Stimulated activated CD8-positive, alpha-beta memory T cell treated with anti-CD3 and anti-CD28 coated beads, Interleukin-7, amount 100 ng/mL, for 24 hours (primary cell): ENCODE measurements at places on chromosomes 12 and 14.

DNA sequence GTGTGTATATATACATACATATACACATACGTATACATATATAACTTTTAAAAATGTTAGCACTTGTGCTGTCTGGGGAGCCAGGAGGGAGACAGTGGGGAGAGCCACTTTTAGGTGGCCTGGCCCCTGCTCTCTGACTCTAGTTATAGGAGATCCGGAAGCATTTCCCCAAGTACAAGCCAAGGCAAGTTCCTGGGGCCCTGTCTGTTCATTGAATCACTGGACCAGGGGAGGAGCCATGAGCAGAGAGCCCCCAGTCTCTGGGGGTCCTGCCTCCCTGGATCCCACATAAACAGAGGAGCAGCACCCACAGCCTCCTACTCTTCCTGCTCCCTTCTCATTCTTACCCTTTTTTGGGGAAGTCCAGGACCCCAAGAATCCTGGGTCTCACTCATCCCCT, 45.4 kb upstream of the TMED10 start:
- no peak for DNase-seq

DNA sequence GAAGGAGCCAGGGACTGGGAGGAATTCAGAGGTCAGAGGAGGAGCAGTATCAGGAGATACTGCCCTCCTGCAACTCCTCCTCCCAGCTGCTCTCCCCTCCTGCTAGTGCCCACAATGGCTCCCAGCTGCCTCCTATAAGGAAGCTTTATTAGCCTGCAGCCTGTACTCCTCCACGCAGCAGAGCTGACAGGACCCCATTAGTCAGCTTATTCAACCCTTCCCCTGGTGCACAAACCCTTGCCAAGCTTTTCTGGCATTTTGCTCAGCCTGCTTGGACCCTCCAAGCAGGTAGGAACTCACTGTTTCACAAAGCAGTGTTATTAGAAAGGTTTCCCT, 6.9 kb upstream of the AQP2 start:
- no peak for DNase-seq

DNA sequence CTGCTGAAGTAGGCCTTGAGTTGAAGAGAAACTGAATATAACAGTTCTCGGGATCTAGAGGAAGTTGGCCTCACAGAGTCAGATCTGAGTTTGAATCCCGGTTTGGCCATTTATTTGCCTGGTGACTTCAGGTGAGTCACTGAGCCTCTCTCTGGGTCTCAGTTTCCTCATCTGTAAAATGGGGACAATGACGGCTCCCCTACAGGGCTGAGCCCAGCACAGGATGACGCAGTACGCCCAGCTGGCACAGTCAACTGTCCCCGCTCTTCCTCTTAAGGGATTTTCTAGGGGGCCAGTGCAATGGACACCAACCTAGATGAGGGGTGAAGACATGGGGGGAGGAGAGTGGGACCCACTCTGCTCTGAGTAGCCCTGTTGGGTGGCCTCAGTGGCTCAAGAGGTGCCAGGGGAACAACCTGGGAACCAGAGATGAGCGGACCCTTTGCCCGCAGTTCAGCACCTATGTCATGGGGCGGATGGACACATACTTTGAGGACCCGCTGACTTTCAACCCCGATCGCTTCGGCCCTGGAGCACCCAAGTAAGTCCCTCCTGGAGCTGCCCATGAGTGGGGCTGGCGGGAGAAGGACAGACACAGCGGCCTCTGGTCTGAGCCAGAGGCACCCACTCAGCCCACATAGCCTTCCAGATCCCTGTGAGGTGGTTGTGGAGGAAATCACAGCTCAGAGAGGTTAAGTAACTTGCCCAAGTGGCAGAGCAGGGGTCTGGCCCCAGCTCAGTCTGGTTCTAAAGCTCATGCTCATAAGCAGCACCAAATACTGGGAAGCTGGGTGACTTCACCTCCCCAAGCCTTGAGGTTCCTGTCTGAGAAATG, 41.1 kb downstream of the CYP46A1 start:
- DNase-seq: no peak

DNA sequence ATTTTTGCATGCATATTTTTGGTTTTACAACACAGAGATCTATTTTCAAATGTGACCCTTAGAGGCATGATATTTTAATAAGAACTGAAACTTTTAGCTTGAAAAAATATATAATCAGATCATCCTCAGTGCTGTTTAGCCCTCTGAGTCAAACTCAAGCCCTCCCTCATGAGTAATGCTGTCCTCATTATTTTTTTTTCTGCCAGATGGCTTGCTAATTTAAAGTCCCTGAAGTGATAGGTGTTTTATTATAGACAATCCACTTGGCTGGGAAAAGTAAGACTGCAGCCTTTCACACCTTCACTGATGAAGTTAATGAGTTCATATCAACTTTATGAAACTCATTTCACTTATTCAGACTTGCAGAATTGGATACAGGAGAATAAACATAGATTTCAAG, 227.7 kb downstream of the SLC16A7 start:
- no peak for DNase-seq

DNA sequence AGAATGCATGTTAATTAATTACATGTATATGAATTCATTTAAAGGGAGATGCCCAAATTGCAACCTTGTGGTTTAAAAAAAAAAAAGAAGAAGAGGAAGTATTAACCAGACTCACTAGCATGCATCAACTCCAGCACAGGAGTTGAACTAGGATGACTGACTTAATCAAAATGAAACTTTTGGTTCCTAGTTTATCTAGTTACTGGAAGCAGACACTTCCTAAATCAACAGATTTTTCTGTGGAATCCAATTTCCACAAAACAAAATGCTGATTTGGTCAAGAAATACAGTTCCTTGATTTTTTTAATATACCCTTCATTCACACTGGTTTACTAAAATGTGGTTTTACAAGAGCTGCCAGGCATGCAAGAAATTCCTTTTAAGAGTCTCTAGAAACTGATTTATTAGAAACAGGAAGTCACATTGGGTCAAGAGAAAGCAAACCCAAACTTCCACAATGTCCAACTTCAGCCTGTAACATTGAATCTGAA, 41.6 kb downstream of the ITPR2 start:
- no peak for DNase-seq

DNA sequence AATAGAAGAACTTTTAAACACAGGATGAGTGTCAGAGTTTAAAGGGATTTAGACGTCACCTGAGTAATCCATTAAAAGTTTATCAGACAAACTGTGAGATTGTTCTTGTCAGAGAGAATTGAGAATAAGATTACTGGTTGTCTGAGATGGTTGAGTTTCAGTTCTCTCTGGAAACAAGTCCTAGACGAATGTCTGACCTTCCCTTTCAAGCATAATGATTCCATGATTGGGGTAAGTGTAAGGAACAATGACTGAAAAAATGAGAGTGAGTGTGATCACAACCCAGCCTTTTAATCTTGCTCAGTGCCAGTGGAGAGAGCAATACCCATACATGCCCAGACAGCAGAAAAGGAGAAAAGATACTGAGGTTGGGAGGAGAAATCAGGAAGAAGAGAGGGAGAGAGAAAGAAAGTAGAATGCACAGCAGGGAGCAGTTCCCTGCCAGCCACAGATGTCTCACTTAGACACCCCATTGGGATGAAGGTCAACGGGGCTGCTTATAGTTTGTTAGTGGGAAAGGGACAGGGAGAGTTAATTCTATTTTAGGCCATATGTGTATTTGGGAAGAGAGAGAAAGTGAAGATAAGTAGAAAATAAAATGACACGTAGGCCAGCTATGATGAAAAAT, 4.3 kb downstream of the GRIP1 start:
- no peak for DNase-seq

DNA sequence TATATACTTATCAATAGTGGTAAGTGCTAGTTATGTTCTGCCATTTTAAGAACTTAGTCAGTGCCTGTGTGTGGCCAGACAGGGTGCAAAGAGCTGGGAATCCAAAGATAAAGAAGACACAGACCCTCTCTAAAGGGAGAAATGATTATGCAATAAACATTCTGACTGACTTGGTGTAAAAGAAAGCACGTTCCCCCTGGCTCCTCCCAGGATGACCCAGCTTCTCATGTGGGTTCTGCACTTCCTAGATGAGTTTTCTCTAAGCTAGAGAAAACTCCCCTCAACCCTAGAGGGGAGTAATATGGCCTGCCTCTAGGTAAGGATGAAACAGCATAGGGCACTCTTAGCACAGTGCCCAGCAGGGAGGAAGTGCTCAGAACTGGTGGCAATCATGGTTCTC, 231.2 kb downstream of the VRK1 start:
- no peak for DNase-seq

GRCh38 chr14:97077253-97077653, 280.1 kb downstream of the VRK1 start:
- DNase-seq: no peak

- no peak for DNase-seq
Observed at GRCh38 chr14:51711505-51711904, 59.8 kb downstream of the FRMD6 start.

DNA sequence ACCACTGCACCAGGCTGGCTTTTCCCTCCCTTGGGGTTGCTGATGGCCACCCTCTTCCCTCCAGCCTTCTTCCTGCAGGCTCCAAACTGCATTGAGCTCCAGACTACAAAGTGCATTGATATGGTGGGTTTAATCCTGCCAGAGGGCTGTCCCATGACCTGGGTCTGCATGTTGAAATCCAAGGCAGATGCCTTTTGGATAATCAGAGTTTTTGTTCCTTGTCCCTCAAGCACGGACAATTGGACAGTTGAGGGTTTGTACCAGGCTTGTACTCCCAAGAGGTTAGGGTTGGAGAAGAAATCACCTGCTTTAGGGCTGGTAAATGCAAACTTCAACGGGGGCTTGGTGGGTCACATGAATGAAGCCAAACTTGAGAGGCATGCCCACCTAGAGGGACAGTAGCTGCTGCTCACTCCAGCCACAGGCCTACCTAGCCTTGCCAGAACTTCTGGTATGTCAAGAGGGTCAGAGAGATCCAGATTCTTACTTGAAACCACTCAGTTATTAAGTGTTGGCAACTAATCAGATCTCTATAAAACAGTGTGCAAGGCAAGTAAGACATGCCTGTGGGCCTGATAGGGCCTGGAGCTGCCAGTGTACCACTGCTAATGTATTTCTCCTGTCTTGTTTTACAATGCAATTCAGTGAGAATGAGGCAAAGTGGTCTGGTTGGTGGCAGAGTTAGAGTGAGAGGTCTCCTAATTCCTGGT, 21.7 kb upstream of the KRT83 start:
- DNase-seq: no peak

DNA sequence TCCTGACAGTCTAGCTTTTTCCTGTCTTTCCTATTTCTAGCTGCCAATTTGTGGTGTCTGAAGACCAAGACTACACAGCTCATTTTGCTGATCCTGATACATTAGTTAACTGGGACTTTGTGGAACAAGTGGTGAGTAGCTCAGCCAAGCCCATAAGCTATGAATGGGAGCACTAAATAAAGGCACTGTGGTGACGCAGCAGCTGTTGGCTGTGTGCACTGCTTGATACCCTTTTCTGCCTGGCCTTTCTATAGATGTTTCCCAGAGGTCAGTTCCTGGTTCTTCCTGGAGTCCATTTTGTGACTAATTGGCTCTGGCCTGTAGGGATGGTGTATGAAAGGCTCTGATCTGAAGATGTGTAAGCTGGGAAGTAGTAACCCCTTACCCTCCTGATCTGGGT, 20.5 kb downstream of the RNF10 start:
- no peak for DNase-seq

GRCh38 chr12:13257356-13257875, 60.9 kb downstream of the EMP1 start:
- no peak for DNase-seq

GRCh38 chr12:43063650-43064049, 474.1 kb upstream of the PRICKLE1 start:
- DNase-seq: no peak

GRCh38 chr14:92755495-92755894, 7.1 kb upstream of the LGMN start:
- no peak for DNase-seq

- DNase-seq: no peak
Observed at GRCh38 chr12:7498809-7499208, 4.8 kb downstream of the CD163 start.

- no peak for DNase-seq
Observed at GRCh38 chr12:93918262-93918661, 230.1 kb upstream of the PLXNC1 start.

GRCh38 chr12:106498056-106498455, 84.7 kb upstream of the RFX4 start:
- DNase-seq: no peak

DNA sequence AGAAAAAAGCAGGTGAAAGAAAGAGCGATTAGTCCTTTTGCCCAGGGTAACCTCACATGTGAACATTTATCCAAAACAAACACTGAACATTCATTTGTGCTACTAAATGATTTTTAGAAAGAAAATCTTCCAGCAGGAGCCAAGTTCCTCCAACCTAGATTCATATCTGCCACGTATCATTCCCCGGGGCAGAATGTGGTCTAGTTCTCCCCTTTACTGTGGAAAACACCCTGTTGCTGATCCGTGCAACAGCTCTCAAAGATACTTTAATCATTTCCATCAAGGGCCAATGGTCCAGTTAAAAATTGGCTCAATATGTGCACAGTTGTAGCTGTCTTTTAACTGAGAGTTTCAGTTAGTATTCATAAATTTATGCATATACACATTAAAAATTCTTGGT, 479.1 kb downstream of the ATP23 start:
- no peak for DNase-seq

GRCh38 chr12:3777206-3777809, 24.4 kb upstream of the CRACR2A start:
- DNase-seq: no peak

DNA sequence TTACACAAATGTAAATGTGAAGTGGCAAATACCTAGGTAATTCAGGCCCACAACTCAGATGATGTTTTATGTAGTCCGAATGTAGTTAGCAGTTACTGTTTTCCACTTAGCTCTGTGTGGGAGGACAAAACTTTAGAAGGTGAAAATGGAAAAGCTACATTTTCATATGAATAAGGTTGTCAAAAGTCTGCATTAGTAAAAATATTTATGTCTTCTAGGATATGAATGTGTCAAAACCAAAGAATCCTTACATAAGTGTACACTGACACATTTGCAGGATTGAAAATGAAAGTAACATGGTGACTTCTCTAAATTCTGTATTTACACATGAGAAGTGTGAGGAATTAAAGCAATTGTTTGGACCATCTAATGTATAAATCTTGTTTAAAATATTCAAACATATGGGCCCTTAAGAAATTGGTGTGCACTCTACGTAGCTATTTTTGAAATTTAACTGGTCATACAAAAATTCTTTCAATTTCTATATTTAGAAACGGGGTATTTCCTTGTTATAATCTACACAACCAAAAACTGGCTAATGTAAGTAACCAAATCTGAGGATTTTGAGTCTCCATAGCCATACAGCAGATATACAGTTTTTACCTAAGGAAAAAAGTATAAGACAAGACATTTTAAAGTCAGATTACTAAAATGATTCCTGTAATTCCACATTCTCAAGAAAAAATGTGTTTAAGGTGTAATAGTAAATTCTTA, 5.4 kb downstream of the CDKN1B start:
- no peak for DNase-seq

- no peak for DNase-seq
Observed at GRCh38 chr12:15603474-15604085, 185.6 kb downstream of the EPS8 start.
